CD14-positive monocyte (primary cell): ENCODE measurements at places on chromosomes 7 and 10.
A peak's percentile ranks its signal among the peaks of the same experiment; 100 is the strongest.

GRCh38 chr7:116988363-116988989 lies 35.2 kb downstream of the ST7 start:
- DNase-seq: no peak

DNA sequence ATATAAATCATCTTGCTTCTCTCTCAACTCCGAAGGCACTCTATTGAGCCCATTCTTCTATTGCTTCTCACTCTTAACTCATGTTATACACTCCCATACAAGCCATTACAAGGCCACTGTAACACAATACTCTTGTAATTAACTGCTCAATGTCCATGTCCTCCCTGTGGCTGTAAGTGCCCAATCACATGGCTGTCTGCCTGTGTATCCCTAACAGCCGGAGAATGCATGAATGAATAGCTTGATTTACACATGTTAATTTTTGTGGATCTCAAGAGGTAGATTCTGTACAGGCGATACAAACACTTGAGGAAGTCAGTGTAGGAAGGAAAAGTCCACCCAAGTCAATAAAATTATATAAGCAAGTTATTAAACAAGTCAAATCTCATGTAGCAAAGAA lies 215.6 kb downstream of the DOCK4 start:
- no peak for DNase-seq

DNA sequence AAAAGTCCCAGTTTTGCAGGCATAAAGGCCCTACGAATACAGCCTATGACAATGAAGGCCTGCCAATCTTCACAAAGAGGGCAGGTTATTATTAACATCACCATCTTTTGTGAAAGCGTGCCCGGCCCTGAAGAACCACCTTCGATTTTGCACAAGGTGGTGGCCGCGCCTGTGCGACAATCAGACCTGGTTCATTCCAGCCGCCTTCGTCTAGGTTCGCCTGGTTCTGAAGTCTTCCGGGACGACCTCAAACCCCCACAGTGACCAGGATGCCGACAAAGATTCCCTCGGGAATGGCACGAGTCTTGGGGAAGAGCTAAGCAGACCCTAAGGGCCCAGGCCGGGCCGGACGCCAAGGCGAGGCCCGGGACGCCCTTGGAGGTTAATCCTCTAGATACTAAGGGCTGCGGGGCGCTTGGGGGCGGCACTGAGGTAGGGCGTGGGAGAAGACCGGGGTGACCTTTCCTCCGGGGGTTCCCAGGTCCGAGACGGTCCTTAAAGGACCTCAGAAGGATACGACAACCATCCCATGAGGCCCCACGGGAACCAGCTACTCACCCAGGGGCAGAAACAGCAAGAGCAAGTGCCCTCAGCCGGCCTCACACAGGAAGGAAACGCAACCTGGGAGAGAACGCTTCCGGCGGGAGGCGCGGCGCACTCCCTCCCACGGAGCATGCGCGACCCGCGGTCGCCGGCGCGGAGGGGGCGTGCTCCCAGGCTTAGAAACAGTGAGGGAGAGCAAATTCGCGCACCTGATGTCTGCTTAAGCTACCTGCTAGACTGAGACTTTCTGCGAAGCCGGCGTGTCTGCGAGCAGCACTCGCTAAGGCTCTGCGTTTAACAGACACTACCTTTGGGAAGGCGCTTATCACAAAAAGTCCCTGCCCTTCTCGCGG lies at the start of gene ATAD1:
TSS of gene ATAD1 (minus strand) at position 618 of the 896 bp plus-strand sequence. CDS start 3,627 bp downstream, outside the sequence.
- peak; percentile 63 for DNase-seq

DNA sequence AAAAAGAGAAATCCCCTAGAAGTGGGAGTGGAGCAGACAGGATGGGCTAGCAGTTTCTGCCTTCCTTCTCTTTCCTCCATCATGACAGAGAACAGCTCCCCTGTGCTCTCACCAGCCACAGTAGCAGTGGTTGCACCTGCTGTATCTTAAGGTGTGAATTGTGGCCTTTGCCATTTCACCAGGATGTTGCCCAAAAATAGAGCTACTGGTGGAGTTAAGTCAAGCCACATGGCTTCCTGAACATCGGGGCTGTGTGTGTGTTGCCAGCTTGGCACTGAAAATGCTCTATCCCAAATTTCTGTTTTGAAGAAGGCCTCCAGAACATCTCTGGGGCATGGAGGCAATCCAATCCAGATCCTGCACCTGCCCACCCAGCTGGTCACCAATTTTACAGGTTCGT lies 348.7 kb downstream of the EXOC4 start:
- no peak for DNase-seq

- no peak for DNase-seq
Measured at GRCh38 chr10:20502903-20503585, 394.1 kb downstream of the NEBL start.

DNA sequence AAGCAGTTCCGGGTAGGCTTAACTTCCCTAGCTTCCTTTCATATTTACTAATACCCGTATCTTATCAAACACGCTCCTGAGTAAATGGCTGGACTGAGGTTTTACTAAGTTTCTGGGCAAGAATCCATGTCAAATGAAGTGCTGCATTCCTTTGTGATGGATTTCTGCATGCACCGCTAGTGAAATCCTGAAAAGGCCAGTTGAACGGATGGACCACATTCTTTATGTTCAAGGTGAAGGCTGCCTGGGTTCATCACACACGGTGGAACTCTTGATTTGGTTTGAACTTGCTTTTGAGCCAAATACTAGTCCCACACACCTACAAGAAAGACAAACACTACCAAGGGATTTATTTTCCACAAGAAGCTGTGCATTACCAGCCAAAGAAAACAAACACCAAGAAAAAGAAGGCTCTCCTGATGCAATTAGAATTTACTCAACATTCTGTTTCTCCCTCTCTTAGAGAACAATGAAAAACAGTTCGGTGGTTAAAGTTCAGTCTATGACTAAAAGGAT lies 255.0 kb upstream of the SEMA3C start:
- no peak for DNase-seq

DNA sequence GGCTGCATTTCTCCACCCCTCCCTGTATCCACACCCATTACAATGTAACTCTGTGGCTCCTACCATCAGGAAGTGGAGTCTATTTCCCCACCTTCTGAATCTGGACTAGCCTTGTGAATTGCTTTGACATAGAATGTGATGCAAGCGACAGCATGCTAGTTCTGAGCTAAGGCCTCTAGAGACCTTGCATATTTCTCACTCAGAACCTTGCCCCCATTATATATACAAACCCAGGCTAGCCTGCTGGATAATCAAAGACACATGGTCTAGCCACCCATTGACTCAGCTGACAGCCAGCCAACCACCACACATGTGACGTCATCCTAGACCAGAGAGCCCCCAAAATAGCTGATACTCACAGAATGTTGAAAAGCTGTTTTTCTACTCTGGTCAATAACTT lies 77.9 kb downstream of the CCDC71L start:
- DNase-seq: no peak
